ENCODE measurements at places on chromosomes 16 and 17. TPM values are rescaled to one million over a fixed set of nuclear protein-coding genes. Genes with fewer than 3 reads are reported as not detected.

CHD9NB gene
- total RNA-seq, result 1.0 TPM

SLC6A4 gene
- 0.70 TPM for total RNA-seq

TBC1D16 gene
- 17.1 TPM for total RNA-seq

PYY gene
- not detected for total RNA-seq

All from cardiac septum (tissue), 1 donor.